Naive thymus-derived CD8-positive, alpha-beta T cell (primary cell): ENCODE measurements at places on chromosomes 3 and 15.

GRCh38 chr3:126541628-126542339 lies 16.9 kb downstream of the C3orf22 start:
- DNase-seq, result no peak

- DNase-seq, result no peak
Measured at GRCh38 chr3:177608443-177608842, 411.2 kb upstream of the TBL1XR1 start.

- no peak for DNase-seq
Measured at GRCh38 chr3:168534761-168535160, 439.0 kb upstream of the GOLIM4 start.

DNA sequence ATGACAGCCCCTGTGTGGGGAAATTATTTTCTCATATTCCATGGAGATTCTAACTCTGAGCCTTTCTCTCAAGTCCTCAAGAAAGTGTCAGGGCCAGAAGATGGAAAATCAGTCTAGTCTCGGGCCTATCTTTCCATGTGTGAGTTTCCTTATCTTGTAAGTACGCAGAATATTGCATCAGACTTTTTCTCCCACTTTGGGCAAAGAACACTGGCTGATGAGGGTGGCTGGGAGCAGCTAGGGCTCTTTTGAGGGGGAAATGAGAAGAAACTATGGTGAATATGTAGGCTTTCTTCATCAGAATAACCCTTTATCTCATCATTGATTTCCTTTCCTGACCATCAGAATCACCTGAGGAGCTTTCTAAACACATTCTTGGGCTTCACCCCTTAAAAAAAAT lies 264.0 kb downstream of the CLSTN2 start:
- DNase-seq, result no peak

- DNase-seq, result no peak
Measured at GRCh38 chr3:41239587-41239986, 40.3 kb downstream of the CTNNB1 start.

- no peak for DNase-seq
Measured at GRCh38 chr3:157534725-157535161, 31.5 kb upstream of the VEPH1 start.

DNA sequence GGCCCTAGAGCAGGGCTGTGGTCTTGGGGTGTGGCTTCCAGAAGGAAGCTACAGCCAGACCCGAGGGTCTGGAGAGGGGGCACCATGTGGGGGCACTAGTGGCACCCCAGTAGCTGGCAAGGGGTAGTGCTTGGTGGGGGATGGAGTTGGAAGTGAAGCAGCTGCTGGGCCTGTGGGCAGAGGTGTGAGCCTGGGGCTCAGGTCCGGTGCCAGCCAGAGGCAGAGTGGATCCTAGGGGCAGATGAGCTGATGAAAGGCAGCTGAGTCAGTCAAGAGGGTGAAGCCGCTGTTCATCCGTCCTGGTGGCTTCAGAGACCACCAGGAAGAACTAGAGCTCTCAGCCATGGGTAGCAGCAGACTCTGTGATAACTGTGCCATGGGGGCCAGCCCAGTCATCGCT lies 172.6 kb downstream of the TBC1D2B start:
- no peak for DNase-seq

GRCh38 chr3:163450698-163451097 lies 1627.6 kb downstream of the SI start:
- no peak for DNase-seq

- no peak for DNase-seq
Measured at GRCh38 chr15:50813865-50814264, 48.4 kb upstream of the SPPL2A start.

DNA sequence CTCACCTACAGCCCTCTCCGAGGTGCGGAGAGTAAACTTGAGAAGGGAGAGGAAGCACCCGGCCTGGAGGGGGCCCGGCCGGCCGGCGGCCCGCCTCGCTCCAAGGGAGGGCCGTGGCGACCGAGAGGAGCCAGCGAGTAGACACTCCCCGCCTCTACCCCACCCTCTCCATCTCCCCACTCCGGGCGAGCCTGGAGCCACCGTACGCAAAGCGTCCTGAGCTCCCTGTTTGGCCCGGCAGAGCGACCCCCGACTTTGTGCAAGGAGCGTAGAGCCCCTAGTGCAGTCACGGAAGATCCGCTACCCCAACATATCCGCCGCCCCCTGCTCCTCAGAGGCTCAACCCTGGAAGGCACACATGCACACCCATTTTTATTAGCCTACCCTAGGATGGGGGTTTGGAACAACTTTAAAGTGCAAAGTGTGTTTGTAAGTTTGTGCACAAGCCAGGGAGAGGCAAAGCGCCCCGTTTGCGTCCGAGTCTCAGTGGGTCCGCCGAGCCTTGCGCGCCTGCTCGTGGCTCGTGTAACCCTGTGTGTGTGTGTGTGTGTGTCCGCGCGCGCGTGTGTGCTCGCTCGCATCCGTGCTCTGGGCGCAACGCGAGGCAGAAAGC lies 508 bp upstream of the SMAD6 start:
- DNase-seq, result peak; percentile 12

GRCh38 chr3:126034481-126035361 lies 49.2 kb downstream of the SLC41A3 start:
- no peak for DNase-seq

DNA sequence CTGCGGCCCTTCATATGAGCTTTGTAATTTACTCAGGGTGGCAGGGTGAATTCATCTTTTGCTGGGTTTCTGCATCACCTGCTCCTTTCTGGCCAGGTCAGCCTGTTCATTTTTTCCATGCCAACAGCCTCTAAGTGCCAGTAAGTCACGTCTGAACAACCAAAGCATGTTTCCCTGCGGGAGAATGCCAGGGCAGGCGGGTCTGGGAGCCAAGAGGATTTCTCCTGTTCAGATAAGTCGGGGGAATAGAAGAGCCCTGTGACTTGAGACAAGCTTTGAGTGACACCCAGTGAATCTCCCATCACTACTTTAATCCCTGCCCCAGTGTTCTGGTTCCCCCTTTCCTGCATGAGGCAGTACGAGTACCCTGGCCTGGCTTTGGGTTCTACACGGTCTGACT lies 153.1 kb downstream of the PGPEP1L start:
- DNase-seq, result no peak

DNA sequence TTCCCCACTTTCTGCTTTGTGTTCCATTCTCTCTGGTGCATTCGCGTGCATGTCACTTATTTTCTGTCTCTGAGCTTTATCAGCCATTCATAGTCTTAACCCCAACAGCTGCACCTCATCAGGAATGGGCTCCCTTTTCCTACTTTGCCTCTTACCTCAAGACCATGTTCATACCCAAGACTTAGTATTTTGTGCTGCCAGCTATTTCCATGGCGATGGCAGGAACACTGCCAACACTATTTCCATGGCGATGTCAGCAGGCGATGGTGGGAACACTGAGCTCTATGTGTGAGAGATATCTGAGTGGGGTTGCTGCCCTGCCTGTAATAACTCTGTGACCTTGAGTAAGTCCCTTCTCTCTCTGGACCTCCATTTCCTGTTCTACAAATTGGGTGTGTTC lies 5.5 kb downstream of the ZNF35 start:
- DNase-seq, result no peak

- DNase-seq, result no peak
Measured at GRCh38 chr15:35986191-35986721, 440.3 kb upstream of the DPH6 start.

DNA sequence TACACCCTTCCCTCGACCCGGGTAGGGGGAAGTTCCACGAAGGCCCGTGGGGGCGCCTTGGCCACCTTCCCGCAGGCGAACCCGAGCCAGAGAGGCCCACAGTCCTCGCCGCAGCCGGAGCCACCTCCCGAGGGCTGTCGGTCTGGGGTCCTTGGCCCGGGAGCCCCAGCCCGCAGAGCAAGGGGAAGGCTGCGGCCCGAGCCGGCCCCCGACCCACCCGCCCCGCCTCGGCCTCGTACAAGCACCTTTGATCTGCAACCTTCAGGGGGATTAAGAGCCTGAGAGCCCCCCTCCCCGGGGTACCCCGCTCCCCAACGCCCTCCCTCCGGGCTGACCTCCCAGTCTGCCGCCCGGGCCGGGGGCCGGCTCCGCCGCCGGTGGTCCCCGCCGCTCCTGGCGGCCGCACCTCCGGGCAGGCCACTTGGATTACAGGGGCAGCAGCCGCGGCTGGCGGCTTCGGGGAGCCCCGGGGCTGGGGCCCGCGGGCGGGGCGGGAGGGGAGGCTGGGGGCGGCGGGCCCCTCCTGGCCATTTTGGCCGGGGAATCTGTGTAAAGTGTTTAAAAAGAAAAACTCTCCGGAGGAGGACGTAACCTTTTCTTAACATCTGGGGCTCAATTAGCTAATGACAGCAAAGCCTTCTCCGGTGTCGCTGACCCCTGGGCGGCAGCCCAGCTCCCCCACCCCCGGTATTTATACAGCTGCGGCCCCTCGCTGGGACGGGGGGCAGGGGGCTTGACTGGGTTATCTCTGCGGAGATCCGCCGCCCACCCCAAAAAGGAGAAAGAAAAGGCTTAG lies 40.2 kb downstream of the EPHB3 start:
- DNase-seq, result no peak

DNA sequence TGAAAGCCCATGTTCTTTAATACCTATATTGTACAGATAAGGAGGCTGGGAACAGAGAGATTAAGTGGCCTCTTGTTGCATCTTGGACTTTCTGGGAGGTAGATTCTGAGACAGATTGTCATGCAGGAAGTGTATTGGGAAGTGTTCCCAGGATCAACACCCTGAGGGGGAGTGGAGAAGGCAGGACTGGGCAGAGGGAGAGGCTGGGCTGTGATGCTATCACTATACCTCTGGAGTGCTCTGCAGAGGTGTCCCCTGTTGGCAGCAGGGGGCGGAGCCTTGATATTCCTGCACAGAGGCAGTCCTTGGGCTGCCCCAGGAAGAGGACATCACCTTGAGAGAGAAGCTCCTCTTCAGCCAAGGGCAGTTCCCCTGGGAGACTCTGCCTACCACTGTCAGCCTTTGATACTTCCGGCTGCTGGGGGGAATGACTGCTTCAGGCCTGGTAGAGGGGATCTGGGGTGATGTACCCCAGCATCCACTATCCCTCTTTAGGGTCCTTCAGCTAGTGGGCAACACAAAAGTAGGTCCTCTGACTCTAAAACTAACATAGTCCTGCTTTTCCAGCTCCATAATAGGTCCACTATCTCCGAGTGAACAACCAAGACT lies 97.4 kb upstream of the RNU6-1 start:
- DNase-seq, result no peak

GRCh38 chr15:98000249-98001203 lies 40.0 kb downstream of the ARRDC4 start:
- DNase-seq, result no peak

GRCh38 chr3:126546013-126546412 lies 12.7 kb downstream of the C3orf22 start:
- peak; percentile 45 for DNase-seq

DNA sequence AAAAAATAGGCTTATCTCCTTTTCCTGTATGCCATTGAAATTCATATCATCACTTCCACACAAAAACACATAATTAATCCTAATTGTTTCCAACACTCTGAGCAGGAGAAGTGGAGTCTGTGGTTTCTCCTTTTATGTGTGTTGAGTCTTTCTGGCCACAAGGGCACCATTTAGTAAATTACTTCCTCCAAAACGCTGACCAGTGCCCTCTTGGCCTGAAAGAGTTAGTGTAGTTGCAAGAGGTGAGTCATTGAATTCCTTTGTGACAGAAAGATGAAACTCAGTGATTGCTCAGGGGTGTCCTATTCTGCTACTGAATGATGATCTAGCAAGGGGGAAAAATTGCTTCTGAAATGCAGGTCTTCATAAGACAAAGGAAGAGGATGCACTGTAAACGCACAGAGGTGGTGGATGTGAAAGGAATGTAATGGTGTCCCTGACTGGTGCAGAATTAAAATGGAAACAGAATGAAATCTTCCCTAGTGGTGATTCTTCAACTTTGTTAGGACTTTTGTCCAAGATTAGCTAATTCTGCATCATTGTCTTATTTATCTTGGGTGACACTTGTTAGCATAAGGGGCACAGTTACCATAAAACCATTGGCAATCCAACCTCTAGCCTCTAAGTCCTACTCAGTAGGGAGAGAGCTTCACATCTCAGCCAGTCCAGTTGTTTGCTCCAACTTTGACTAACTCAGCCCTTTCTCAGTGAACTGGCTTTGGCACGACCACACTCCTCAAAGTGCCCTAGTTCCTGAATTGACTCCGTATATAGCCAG lies 208.4 kb upstream of the NANOGP8 start:
- DNase-seq, result no peak

GRCh38 chr3:188695241-188695640 lies 476.5 kb upstream of the TPRG1 start:
- DNase-seq, result no peak

- no peak for DNase-seq
Measured at GRCh38 chr15:93040288-93041158, 48.5 kb downstream of the RGMA start.

DNA sequence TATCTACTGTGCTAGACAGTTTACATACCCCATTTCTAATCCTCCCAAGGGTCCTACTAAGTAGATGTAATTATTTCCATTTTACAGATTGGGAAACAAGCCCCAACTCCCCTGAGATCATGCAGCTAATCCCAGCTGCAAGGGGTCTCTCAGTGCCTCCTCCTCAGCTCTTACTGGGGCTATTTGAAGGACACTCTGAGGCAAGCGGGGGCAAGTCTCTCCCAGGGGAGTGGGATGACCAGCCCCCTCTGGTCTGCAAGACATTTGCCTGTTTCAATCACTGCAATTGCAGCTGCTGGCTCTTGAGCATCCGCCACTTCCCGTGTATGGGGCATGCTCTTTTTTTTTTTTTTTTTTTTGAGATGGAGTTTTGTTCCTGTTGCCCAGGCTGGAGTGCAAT lies 11.4 kb downstream of the LAMP3 start:
- DNase-seq, result no peak

DNA sequence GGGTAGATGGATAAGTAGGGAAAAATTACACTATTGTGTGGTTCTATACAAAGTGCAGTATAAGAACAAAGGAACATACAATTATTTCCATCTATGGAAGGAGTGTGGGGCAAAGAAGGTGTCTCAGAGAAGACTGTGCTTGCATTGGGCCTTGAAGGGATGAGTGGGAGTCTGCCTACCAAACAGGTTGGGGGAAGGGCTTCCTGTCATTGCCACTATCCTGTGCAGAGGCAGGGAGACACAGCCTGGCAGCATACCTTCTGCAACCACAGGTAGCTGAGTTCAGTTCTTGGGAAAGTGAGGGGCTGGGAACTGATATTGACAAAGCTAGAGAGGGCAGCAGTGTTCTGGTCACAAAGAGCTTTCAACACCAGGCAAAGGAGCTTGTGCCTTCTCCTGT lies 3.4 kb downstream of the TIMP4 start:
- DNase-seq, result no peak

- no peak for DNase-seq
Measured at GRCh38 chr3:71074423-71074822, 509.1 kb downstream of the FOXP1 start.

GRCh38 chr3:68056556-68056955 lies 402.1 kb upstream of the SUCLG2 start:
- no peak for DNase-seq
